Muscle of leg (tissue), 16 donors: ENCODE measurements at places on chromosomes 1 and 21.

GRCh38 chr1:19949016-19949415 lies 25.6 kb upstream of the PLA2G2E start:
- no peak for DNase-seq

DNA sequence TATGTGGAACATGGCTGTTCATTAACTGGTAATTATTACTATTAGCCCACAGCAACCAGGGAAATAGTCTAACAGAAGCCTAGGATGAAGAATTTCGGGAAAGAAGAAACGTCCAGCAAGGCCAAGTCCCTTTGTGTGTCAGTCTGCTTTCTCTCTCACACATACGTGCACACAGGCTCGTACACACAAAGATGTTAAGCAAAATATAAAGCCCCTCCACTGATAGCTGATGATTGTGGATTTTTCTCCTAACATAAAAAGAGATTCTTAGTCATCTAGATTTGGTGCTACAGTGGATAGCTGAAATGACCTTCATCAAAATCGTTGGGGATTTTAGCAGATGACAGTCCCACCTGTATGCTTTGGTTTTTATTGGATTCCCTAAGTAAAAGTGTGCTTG lies 42.1 kb upstream of the A3GALT2 start:
- no peak for DNase-seq

DNA sequence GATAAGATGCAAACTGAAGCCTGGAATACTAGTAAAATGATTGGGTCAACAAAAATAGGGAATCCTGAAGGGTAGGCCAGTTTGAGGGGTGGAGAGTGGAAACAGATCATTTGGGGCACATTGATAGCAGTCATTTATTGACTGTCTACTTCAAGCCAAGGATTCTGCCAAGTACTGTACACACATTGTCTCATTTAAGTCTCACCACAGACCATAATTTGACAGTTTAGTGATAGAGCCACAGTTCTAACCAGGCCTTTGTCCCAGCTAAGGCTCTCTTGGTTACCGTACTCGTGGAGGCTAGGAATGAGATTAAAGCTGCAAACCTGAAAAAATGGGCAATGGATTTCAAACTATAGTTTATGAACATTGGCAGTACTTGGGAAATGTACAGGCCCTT lies 11.2 kb downstream of the RBM15 start:
- DNase-seq, result no peak

DNA sequence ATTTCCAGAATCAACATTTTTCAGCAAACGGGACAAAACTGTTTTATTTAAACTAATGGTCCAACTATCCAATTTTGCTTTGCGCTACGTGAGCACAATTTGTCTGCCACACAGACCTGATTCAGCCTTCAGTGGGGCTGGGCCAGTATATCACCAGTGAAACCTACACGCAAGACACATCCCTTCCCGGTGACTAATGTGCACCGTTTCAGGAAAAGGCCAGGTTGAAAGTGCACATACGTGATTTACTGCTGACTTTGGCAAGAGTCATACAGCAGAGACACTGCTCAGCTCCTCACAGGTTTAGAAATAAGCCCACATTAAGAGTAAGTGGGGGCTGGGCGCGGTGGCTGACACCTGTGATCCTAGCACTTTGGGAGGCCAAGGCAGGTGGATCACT lies 5.1 kb upstream of the TMEM51 start:
- no peak for DNase-seq

- peak; percentile 96 for DNase-seq
These were observed 1.9 kb upstream of the GNAI3 start for GRCh38 chr1:109546311-109547109.

DNA sequence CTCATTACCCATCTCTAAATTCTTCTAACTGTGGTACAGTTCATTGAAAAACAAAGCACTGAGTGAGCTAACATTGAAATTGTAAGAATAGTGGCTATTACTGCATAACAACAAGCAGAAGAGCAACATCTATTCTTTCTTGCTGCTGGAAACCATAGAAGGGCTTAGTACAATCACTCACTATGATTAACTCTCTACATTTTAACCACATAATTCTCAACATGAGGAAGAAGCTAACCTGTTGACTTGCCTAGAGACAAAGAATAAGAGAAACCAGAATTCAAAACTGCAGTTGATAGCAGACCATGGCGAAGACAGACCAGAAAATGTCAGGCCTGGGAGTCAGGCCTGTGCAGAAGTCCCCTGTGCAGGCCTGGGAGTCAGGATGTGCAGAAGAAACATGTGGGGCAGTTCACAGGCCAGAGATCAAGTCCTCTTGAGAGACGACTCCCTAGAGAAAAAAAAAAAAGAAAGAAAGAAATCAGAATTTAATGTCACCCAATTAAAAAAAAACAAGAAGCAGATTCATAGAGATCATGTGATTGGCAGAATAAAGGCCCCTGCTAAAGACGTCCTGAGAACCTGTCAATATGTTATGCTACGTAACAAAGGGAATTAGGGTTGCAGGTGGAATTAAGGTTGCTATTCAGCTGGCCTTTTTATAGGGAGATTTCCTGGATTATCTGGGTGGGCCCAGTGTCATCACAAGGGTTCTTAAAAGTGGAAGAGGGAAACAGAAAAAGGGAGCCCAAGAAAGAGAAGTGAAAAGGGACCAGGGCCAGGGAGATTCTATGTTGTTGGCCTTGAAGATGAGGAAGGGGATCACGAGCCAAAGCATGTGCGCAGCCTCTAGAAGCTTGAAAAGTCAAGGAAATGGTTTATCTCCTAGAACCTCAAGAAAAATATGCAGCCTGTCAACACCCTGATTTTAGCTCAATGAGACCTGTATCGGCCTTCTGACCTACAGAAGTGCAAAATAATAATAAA lies 94.9 kb downstream of the MRPL39 start:
- peak; percentile 16 for DNase-seq

GRCh38 chr1:24635195-24635843 lies 7.8 kb upstream of the SRRM1 start:
- peak; percentile 83 for DNase-seq

DNA sequence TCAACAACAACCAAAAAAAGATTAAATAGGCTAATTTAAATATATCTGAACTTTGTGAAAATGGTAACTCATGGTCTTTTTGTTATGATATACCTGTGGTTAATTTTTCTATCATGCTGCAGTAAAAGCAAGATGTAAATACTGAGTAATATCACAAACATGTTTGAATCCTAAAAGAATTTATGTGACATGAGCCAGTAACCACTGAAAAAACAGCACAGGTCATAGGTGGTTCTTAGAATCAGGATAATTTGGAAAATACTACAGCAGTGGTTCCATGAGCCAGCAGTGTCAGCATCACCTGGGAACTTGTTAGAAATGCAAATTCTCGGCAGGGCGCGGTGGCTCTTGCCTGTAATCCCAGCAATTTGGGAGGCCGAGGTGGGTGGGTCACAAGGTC lies 4.1 kb downstream of the ATP5IF1 start:
- no peak for DNase-seq

GRCh38 chr1:25795946-25796810 lies 3.8 kb upstream of the SELENON start:
- no peak for DNase-seq

DNA sequence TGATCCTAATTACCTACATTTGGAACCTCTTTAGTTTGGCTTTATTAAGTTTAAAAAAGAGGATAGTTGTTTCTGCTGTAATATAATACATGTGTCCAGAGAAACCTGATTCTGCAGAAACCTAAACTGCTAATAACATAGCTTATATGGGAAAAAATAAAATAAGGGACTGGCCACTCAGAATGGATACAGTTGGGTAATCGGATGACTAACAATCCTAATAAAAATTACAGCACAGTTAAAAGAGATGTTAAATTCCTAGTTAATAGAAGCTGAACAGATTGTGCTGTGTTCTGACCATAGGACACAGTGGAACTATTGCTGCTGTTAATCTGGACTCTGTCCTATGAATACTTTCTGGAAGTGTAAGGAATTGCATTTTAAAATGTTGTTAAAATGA lies 16.0 kb downstream of the ARV1 start:
- DNase-seq, result no peak

DNA sequence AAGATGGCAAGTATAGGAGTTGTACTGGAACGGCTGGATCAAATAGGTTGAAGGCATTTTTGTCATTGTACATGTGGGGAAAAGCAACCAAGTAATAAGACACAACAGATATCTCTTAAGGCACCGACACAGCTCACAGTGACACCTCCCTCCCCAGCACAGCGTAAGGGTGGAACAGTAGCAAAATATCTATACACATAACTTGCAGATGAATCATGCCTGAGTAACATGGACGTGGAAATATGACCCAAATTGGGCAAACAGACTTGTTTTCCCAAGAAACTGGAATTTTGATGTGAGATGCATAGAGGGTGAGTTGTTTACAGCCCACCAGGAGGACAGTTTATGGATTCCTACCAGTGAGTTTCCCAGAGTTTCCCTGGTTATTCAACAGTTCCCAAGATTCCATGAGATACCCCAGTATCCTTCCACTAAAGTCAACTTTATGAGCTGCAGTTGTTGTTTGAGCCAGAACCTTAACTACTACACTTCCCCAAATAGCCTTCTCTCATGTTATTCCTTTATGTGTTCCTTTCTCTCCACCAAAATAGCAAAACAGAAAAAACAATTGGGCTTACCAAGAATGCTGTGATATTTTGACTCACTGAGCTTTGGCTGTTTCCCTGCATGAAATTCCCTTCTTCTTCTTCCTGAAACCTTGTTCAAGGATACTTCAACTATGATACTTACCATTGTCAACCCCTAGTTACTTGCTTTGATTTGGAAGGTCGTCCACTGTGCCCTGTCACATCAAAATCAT lies 7.1 kb upstream of the DR1 start:
- no peak for DNase-seq

- DNase-seq, result no peak
These were observed 59.9 kb downstream of the ZBTB18 start for GRCh38 chr1:244111027-244111426.

DNA sequence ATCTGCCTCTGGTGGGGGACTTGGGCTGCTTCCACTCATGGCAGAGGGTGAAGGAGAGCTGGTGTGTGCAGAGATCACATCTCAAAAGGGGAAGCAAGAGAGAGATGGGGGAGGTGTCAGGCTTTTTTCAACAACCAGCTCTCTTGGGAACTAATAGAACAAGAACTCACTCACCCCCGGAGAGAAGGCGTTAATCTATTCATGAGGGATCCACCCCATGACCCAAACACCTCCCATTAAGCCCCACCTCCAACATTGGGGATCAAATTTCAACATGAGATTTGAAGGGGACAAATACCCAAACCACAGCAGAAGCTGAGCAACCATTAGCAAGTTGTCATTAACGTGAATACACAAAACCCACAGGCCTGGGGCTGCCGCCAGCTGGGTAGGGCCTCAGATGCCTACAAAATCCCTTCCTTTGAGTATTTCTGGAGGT lies 12.0 kb upstream of the VWA5B1 start:
- no peak for DNase-seq

- no peak for DNase-seq
These were observed 9.8 kb downstream of the FBXO42 start for GRCh38 chr1:16342331-16343062.

- no peak for DNase-seq
These were observed 74.4 kb upstream of the SLC44A3 start for GRCh38 chr1:94745742-94746141.

GRCh38 chr21:43728154-43728466 lies 9.2 kb downstream of the PDXK start:
- no peak for DNase-seq

DNA sequence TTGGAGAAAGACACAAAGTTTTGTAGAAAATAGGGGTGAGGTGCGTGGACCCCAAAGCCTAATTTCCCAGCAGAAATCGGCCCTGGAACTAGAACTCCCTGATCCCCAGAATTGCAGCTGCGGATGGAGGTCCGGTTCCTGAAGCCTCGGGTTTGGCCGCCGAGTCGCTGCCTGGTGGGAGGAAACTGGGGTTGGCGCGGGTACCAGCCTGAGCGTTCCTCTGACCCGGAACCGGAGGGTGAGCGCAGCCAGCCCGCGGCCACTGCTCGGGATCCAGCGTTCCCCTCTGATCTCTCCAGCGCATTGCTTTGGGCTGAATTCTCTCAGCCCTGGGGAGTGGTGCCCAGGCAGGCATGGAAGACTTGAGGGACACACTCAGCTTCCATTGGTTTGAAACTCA lies 1.6 kb downstream of the ST6GALNAC5 start:
- DNase-seq, result no peak

GRCh38 chr1:92314024-92314423 lies 15.2 kb downstream of the RPAP2 start:
- no peak for DNase-seq

DNA sequence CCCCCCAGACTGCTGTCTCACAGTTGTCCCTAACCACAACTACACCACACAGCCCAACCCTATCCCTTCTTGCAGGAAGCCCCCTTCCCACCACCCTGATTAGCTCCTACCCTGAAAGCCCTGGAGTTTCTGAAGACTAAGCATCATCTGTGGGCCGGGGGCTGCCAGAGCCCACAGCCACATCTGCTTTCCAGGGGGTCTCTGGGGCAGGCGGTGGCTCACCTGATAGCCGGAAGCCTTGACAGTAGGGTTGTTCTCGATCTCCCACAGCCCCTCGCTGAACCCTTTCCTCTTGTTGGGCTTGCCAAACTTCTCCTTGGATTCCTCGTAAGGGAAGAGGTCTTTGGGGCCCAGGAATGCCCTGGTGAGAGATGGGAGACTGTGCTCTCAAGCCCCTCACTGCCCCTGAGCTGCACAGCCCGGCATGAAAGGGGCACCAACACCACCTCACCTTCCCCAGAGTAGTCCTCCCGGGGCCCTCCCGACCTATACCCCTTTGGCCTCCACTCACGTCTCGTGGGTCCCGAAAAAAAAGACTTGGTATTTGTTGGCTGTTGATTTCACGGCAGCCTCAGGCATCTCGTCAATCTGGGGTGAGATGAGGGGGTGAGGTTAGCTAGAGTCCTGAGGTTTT lies 4.0 kb upstream of the MRPL24 start:
- no peak for DNase-seq

GRCh38 chr1:119762953-119763352 lies 5.8 kb downstream of the HMGCS2 start:
- no peak for DNase-seq

DNA sequence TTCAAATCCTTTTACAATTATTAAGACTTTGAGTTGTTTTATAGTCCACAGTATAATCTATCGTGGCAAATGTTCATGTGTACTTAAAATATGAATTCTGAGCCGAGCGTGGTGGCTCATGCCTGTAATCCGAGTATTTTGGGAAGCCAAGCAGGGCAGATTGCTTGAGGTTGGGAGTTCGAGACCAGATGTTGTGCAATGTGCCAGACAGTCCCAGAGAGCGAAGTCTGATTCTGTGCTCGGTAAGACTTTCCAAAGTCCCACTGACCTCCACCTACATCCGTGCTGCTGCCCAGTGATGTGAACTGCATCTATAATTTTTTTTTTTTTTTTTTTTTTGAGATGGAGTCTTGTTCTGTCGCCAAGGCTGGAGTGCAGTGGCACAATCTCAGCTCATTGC lies 52.2 kb downstream of the VPS26C start:
- DNase-seq, result no peak

GRCh38 chr21:41217671-41218385 lies 49.9 kb downstream of the BACE2 start:
- peak; percentile 81 for DNase-seq

- DNase-seq, result no peak
These were observed 33.7 kb upstream of the FBXO28 start for GRCh38 chr1:224080115-224080774.

GRCh38 chr1:31752258-31752657 lies 11.9 kb downstream of the ADGRB2 start:
- no peak for DNase-seq

- DNase-seq, result peak; percentile 80
These were observed 61.4 kb downstream of the EPHB2 start for GRCh38 chr1:22772014-22772413.
